ENCODE measurements at places on chromosomes 5 and 9.
A peak's percentile ranks its signal among the peaks of the same experiment; 100 is the strongest.

- no peak for DNase-seq
Measured at GRCh38 chr9:16729651-16730050, 140.8 kb downstream of the BNC2 start.

DNA sequence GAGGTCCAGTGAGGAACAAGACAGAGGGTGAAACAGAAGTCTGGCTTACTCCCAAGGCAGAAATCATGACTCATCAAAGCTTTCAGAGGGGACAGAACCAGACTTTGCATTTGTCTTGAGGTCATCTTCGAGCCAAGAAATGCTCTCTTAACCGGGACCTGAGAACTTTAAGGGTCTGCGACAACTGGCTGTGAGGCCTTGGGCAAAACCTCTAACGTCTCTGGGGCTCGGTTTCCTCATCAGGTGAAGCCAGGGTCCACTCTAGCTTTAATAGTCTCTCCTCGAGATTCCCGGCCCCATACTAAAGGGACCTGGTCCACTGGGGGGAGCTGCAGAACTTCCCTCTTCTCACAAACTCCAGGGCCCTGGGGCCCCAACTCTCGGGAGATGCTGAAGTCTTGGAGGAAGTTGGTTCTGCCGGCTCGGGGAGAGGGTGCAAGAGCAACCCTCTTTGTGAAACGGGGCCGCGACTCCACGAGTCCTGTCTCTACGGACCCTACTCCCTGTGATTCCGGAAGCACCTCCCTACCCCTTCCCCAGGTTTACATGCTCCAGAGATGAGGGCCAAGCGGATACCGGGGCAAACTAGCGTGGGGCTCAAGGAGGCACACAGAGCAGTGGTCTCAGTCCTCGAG lies 2.6 kb downstream of the GLIS3 start:
- peak; percentile 58 for DNase-seq

DNA sequence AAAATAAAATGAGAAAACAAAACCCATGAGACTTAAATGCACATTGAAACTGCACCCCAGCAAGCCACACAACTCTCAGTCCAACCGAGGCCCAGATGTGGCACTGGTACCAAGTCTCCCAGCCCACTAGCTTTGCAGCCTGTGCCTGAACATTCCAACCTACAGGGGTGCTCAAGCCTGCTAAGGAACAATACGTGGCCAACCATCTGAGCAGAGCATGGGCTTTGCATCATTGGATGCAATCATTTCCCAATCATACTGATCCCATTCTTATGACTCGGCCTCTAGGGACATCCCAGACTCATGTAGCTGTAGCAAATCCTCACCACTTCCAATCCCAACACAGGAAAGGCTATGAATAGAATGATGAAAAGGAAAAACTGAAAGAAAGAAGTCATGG lies 297.2 kb downstream of the SPOCK1 start:
- DNase-seq: no peak

DNA sequence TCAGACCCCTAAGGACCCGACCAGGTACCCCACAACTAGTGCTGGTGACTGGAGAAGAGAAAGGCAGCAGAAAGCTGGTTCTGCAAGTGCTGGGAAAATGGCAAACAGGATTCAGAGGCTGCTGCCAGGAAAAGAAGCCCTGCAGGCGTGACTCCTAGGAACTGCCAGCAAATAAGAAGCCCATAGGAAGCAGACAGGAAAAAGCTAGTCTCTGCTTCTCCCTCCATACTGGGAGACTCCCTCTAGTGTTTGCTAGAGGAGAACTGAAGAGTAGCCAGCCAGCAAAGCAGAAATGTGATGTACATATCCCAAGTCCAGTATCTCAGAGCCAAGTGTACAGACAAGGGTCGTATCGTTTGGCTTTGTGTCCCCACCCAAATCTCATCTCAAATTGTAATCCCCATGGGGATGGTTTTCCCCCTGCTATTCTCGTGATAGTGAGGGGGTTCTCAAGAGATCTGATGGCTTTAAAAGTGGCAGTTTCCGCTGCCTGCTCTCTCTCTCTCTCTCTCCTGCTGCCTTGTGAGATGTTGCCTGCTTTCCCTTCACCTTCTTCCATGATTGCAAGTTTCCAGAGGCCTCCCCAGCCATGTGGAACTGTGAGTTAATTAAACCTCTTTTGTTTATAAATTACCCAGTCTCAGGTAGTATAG lies 38.1 kb upstream of the TUSC1 start:
- no peak for DNase-seq

DNA sequence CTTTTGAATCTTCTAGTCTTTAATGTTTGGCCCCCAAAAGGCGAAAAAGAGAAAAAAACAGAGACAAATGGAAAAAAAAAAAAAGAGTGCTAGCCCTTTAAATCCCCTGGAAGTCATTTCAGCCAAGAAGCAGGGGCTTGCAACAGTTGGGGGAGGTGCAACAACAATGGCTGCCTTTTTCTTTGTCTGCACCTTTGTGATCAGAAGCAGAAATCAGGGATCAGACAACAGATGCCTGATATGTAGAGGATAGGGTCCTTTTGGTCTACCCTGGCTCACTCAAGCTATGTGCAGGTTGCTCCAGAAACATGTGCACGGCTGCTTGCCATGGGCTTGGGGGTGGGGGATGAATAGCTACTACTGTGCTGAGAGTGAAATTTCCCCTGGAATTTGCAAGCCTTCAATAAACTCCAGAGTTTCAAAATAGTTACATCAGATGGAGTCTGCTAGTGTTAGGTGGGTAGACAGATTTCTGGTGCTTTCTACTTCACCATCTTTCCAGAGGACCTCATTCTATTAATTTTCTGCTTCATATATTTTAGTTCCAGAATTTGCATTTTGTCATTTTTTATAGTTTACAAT lies 150.9 kb downstream of the FGF18 start:
- no peak for DNase-seq
